GM03348 (cell line): ENCODE measurements at places on chromosomes 7 and 10.
A peak's percentile ranks its signal among the peaks of the same experiment; 100 is the strongest.

GRCh38 chr10:43287056-43288007 is 20.5 kb upstream of the RASGEF1A start:
- no peak for DNase-seq

- DNase-seq = no peak
Measured at GRCh38 chr7:2129323-2130095, 103.2 kb downstream of the MAD1L1 start.

- DNase-seq = peak; percentile 43
Measured at GRCh38 chr10:94194256-94194655, 168.5 kb downstream of the NOC3L start.

GRCh38 chr7:43942250-43942649 is 16.0 kb downstream of the UBE2D4 start:
- DNase-seq = no peak

GRCh38 chr10:79970062-79970461 is 21.2 kb upstream of the SFTPD start:
- DNase-seq = no peak

DNA sequence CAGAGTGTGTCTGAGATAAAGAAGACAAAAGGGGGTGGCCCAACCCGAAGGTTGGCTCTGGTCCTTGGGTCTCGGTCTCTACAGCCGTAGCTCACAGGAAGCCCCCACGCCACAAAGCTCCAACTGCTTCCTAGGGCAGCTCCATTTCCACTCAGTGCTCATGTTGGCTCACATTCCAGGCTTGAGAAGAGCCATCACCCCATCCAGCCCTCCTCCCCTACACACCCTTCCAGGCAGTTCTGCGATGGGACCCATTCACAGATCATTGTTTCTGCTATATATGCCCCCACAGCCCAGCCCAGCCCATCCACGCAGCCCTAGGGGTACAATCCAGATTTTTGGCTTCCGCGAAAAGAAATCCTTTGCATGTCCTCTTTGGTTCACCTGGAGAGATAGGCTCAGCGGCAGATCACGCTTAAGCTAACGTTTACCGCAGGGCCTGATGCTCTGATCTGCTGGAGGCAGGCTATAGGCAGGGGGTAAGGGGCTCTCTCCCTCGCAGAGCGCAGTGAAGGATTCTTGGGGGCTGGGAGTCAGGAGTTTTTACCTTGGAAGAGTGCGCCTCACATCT is 6.2 kb upstream of the HOXA11 start:
- DNase-seq = no peak

DNA sequence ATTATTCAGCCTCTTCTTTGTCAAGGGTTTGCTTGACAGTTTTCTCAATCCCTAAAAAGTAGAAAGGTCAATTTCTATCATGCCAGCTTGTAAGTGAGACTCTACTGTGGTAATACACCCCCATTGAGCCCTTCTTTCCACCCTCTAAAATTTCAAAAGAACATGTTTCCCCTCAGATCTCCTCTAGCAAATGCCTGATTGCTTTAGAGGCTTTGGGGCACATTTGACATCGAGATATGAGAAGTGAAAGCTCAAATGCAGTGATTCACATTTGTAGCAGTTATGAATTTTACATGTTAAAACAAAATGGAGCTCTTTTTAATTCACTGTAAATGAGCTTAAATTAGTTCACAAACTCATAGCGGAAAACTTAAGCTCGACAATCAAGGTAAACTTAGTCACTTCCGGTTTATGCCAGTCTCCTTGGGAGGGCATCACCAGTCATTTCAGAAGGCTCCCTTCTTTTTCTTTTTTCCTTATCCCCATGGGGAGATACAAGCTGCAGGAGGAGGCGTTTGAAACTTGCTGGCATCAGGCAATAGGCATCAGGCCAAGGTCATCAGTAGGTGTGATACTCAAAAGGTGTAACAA is 55.3 kb upstream of the ADO start:
- no peak for DNase-seq

- no peak for DNase-seq
Measured at GRCh38 chr7:42692621-42693020, 219.2 kb downstream of the C7orf25 start.

- DNase-seq = no peak
Measured at GRCh38 chr10:92327445-92328433, 36.8 kb downstream of the MARCHF5 start.

- no peak for DNase-seq
Measured at GRCh38 chr7:151838861-151839381, 38.0 kb downstream of the PRKAG2 start.

GRCh38 chr10:110220398-110220797 is 13.0 kb downstream of the MXI1 start:
- DNase-seq = no peak

DNA sequence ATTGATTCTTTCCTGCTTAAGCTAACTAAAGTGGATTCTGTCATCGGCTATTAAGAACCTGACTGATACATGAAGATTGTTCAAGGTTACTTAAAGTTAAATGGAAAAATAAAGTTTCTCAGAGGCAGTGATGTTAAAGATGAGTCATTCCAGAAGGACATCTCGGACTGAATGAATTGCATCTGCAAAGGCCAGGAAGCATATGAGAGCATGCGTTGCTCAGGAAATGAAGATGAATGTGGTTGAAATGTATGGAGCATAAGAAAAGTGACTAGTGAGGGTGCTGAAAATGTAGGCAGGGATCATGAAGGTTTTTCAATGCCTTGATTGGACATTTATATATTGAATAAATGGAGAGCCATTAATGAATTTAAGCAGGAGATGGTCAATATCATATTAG is 133.9 kb upstream of the GHITM start:
- no peak for DNase-seq

DNA sequence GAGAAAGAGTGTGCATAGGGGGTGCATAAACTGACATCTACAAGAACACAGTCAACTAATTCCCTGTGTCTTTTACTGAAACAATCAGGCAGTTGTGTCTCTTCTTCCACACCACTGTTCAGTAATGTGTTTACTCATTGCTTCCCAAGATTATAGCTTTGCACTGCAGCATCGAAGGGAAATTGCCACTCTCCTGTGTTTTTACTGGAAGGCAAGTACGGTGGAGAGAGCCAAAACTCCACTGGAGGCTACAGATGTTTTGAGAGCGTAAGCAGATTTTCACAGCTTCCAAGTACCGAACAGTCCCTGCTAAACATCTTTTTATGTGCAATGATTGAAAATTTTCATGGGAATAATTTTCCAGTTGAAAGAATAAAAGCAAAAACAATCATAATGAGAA is 510.5 kb upstream of the AKR1E2 start:
- peak; percentile 53 for DNase-seq

- no peak for DNase-seq
Measured at GRCh38 chr10:72238392-72239175, 22.5 kb upstream of the ASCC1 start.
